OCI-LY7 (cell line): ENCODE measurements at places on chromosomes 3 and 15. TPM values are rescaled to one million over a fixed set of nuclear protein-coding genes. Genes with fewer than 3 reads are reported as not detected.

GRCh38 chr3:58353722-58354553 is 21.2 kb downstream of the PXK start:
- DNase-seq: peak; percentile 79

GRCh38 chr3:171790898-171791691 is 19.2 kb downstream of the PLD1 start:
- no peak for DNase-seq

GRCh38 chr3:72844436-72844993 is 3.7 kb downstream of the SHQ1 start:
- DNase-seq: no peak

DNA sequence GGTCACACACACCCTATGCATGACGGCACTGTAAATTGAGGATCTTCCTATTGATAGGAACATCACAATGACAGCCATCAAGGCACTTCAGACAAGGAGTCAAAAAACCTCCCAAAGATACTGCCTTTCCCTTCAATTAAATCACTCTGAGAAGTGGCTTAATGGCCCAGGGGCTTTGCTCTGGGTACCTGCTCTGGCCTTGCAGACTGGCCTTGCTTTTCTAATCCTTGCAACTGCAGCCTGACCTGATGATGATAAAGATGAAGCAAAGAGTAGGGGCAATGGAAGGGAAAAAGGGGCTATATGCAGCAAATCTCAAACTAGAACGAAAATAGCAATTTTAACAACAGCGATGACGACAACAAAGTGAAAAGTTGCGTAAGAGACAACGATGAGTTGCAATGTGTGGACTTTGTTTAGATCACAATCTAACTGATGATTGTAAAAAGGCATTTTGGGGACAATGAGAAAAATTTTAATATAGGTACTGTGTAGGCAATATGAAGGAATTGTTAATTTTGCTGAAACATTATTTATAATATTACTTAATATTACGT is 14.6 kb downstream of the ADAMTS9 start:
- DNase-seq: no peak

- DNase-seq: no peak
Observed at GRCh38 chr15:40409366-40409765, 3.8 kb downstream of the IVD start.

- no peak for DNase-seq
Observed at GRCh38 chr15:53644660-53645059, 114.8 kb downstream of the WDR72 start.

DNA sequence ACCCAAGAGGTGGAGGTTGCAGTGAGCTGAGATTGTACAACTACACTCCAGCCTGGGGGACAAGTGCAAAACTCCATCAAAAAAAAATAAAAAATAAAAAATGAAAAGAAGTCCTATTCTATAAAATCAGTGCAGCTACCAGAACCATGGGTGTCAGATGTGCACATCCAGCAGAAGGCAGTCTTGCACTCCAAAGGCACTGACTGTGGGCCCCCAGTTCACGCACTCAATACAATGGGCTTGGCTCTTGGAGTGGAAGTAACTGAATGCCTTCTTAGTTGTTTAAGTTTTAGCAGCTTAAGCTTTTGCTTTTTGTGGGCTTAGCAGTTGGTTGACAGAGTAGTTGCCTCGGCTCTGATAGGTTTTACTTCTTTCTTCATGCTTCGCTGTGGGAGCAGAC is 141.4 kb downstream of the AGBL1 start:
- DNase-seq: no peak

- DNase-seq: no peak
Observed at GRCh38 chr15:94206463-94207167, 24.7 kb upstream of the MCTP2 start.

DNA sequence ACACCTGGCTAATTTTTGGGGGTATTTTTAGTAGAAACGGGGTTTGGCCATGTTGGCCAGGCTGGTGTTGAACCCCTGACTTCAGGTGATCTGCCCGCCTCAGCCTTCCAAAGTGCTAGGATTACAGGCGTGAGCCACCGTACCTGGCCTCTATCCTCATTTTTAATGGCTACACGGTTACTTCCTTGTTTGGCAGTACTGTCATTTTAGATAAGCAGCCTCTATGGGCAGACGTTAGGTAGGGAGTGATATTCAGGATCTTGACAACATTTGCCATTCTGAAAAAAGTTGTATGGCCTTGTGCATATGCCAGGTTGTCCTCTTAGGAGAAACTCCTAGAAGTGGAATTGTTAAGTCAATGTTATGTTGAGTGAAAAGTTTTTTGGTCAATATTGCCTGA is 141.7 kb downstream of the ITPR1 start:
- DNase-seq: no peak

- peak; percentile 18 for DNase-seq
Observed at GRCh38 chr3:58824285-58824684, 157.7 kb upstream of the FAM3D start.

- DNase-seq: no peak
Observed at GRCh38 chr3:118907909-118908308, 126.7 kb downstream of the IGSF11 start.

DNA sequence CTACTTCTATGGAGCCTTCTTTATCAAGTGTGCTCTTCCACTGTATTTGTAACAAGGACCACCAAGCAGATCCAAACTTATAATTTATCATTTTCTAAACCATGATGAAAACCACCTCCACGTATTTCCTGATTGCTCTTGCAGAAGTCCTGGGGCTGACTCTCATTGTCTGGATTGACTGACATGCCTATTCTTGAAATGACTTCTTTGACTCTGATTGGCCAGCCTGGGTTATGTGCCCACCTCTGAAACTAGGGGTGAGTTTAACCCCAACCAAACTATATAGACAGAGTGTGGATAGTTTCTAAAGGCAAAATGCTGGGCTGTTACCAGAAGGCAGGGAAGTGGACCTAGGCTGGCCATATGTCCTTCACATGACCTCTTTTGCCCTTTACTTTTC is 12.7 kb downstream of the TMPRSS7 start:
- no peak for DNase-seq

DNA sequence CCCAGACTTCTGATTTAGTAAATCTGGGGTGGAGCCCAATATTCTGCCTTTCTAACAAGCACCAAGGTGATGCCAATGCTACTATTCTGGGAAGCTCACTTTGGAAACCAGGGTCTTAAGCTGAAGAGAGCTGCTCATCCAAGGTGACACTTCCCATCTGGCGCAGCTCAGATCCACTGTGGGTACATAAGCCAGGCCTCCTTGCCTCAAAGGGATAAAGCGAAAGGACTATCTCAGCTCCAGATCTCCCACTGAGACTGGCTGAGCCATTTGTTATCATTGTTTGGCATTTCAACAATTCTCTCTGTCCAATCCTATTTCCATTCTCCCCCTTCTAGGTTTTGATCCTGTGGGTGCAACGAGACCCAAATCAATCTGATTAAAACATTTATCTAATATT is 323.8 kb downstream of the GBE1 start:
- no peak for DNase-seq

- no peak for DNase-seq
Observed at GRCh38 chr15:79981831-79982455, 10.9 kb upstream of the BCL2A1 start.

- DNase-seq: no peak
Observed at GRCh38 chr3:97464035-97464434, 300.5 kb upstream of the ARL6 start.

- DNase-seq: no peak
Observed at GRCh38 chr3:170813266-170813665, 56.7 kb downstream of the RPL22L1 start.

DNA sequence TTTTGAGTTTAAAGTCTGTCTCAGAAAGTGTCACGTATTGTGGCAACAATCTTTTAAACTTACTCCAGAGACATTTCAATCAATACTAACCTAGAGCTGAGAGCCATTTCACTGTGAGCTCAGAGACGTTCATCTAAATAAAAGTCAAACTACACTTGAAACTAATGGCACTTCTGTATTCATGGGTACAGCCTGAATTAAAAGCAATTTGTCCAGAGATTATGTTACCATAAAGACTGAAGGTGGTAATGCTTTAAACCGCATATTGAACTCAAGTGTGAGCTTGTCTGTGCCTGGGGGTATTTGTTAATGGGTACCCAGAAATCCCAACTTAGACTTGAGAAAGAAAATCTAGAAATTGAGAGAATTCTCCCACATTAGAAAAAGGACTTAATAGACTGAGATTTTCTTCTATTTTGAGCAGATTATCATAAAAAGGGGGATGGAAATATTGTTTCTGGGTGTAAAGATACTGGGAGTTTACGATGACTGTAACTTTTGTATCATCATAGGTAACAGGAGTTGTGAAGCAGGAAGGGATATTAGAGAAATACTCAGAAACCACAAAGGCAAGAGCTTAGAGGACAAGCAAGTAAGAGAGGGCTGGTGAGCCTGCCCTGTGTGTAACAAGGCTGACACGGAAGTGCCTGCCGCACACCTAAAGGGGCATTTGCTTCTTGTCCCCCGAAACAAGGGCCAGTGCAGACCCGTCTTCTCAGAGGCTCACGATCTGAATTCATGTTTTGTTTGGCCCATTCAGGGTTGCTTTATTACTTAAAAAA is 36.9 kb downstream of the LRIG1 start:
- no peak for DNase-seq

GRCh38 chr15:64026591-64026990 is 19.7 kb downstream of the DAPK2 start:
- no peak for DNase-seq

GRCh38 chr15:73633991-73634495 is 854 bp upstream of the NPTN start:
- no peak for DNase-seq

DNA sequence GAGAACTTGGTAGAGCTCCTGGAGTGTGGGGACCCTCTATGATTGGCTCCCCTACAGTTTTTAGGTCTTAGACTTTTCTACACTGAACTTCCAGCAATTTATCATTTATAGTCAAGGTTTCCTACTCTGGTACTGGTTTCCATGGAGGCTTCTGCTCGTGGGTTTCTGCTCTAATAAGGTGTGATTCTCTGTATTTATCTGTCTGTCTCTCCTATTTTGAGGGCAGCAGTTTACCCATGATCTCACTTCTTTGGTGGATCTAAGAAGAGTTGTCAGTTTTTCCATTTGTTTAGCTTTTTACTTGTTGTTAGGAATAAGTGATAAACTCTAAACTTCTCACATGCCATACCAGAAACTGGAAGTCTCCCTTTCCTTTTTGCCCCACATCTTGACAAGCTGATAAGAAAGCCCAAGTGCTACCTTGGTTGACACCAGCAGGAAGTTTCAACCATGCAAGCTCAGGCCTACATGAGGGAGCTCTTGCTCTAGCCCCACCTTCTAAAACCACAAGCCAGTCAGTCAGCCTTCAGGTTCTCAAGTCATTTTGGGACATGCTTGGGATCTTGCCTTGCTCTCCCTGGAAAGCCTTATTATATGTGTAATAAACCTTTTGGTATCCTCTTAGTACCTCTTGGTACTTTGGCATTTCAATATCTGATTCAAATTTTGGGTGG is 10.0 kb downstream of the TIMMDC1 start:
- no peak for DNase-seq

GRCh38 chr3:178259703-178260102 is 276.5 kb upstream of the KCNMB2 start:
- no peak for DNase-seq

- no peak for DNase-seq
Observed at GRCh38 chr15:51620641-51621040, 1.9 kb downstream of the DMXL2 start.

GRCh38 chr3:183264268-183264667 is 11.2 kb downstream of the B3GNT5 start:
- DNase-seq: no peak

- no peak for DNase-seq
Observed at GRCh38 chr3:139297588-139298311, 46.1 kb upstream of the MRPS22 start.

DNA sequence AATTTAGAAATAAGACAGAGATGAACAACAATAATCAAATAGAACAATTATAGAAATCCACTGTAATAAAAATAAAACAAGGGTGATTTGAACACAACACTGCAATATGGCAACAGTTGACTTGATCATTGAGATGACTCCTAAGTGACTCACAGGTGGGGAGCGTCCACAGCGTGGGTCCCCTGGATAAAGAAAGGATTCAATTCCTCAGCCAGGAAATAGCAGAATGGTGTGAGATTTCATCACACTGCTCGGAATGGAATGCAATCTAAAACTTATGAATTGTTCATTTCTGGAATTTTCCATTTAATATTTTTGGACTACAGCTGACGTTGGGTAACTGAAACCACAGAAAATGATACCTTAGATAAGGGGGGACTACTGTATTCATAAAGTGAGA is 82.0 kb downstream of the CNTN3 start:
- DNase-seq: no peak

- DNase-seq: no peak
Observed at GRCh38 chr15:58019503-58020376, 45.8 kb downstream of the ALDH1A2 start.

DNA sequence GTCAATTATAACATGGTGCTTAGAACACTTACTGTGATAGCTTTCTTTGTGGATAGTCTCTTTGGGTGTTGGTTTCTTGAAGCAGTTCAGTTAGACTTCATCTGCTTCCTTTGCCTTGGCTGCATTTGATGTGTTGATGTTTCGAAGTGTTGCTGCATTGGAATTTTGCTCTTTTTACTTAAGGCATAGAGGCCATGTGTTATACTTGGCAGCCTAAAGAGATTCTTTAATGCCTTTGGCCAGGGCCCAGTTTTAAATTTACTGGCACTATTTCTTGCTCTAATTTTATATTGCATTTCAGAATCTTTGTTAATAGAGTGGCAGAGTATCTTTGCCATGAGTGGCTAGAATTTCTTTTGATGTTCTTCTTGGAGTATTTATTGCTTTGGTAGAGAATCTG is 21.2 kb downstream of the NR1D2 start:
- DNase-seq: no peak

DNA sequence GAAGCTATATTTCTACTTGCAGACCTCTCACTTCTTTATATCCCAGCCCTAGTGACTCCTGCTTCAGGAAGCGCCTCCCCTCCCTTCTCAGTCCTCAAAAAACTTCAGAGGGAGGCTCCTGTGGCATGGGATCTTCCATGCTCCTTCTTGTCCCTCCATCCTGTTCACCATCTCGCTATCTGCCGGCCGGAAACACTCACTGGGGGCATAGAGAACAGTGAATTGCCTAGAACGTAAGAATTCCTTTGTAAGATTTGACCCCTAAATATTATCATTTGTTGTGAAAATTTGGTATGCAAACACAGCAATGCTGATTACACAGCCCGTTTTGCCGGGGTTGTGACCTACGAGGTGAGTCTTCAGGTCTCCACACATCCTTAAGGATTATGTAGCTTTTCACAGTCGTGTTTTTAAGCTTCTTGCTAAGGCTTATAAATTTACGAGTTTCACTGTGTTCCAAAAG is 218.7 kb upstream of the ATP10A start:
- no peak for DNase-seq

- DNase-seq: no peak
Observed at GRCh38 chr3:11363715-11364114, 91.5 kb downstream of the ATG7 start.

GRCh38 chr3:58005669-58006068 is 2.6 kb upstream of the FLNB start:
- DNase-seq: no peak

- peak; percentile 78 for DNase-seq
Observed at GRCh38 chr3:63927422-63928280, 15.5 kb upstream of the SCAANT1 start.

ALDH1A2 gene
- total RNA-seq: not detected in 2 replicates

PLCL2 gene
- 34.1 and 41.1 TPM in 2 replicates for total RNA-seq

PAQR9 gene
- not detected in 2 replicates for total RNA-seq

CCR8 gene
- not detected in 2 replicates for total RNA-seq

MDFIC2 gene
- total RNA-seq: not detected in 2 replicates

GOLGA8R gene
- 0.74 and 0.76 TPM in 2 replicates for total RNA-seq

FBXO40 gene
- total RNA-seq: not detected in 2 replicates

C2CD4A gene
- not detected in 2 replicates for total RNA-seq

EFCC1 gene
- total RNA-seq: not detected in 2 replicates

PLA2G4E gene
- total RNA-seq: not detected in 2 replicates

IL5RA gene
- not detected in 2 replicates for total RNA-seq

GOLGA8K gene
- total RNA-seq: 0.46 TPM in 1 of 2 replicates, not detected in the other
